ENCODE measurements at places on chromosomes 2 and 18.

DNA sequence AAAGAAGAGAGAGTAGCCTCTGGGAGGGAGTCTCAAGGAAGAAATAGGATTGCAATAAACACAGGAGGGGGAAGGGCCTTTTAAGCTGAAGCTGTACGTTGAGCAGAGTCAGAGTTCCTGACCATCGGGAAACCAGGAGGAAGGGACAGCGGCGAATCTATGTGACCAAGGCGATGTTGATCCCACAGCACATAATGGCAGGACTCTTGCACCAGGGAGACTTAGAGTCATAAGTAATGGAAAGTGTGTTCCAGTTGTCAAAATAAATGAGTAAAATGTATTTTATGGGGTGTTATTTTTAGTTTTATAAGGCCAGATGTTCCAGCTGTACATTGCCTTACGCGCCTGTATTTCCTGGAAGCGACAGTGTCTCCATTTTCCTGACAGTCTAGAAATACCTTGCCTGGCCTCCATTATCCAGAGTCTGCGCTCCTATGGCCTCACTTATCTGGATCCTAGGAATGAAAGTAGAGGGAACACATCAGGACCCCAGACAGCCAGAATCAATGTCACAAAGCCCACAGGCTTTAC, 152.8 kb upstream of the COPS8 start:
- DNase-seq: no peak

GRCh38 chr2:7180638-7181370, 263.6 kb downstream of the RNF144A start:
- no peak for DNase-seq

DNA sequence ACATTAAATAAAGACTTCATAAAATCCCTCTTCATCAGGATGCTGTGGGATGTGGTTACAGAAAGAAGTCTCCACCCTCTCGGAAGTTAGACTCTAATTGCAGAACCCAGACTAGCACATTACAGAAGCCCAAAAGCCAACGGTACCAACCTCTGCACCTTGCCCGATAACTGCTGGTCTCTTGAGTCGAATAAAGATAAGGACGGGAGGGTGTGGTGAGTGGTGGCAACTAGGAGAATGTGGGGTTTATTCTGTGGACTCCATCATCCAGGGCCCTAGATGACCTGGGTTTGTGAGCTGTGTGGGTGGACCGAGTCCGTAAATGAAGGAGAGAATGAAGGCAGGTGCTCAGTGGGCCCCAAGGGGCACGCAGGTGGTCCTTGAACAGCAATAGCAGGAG, 462.8 kb upstream of the ID2 start:
- DNase-seq: no peak

DNA sequence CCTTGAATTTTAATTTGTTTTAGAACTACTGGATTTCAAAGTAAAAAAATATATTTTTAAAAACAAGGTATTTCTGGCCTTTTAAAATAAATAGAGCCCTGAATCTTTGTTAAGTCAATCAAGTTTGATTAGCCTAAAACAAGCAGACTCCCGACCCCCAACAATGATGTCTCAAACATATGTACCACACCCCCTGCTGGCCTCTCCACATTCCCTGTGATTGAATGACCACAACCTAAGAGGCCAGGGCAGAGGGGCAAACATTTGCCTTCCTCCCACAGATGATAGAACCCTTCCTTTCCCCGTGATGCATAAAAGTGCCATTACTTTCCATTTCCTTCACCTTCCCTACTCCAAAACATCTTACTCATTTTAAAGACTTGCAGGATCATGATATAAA, 130.9 kb downstream of the STK39 start:
- no peak for DNase-seq

DNA sequence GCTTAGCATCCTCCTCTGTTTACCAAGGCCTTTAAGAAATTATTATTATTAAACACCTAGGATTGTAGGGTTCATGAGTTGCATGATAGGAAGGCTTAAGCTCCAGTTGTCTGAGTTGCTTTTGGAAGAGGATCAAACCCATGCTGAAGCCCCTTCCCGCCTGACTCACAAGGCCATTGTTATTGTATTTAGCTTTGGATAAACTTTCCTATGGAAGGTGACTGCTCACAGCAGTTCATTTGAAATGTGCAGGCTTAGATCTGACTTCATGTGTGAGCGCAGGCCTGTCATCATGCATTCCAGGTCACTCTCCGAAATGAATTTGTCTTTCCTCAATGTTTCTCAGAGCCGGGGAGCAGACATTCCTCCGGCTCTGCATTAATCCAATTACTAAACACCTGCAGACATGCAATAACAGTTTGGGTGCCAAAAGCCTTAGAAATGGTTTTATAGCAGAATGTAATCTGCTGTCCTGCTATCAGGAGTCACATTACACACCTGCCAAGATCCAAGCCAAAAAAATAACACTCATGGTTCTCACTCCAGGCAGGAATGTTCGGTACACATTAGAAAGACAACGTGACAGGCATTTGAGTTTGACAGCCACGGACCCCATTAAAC, 119.9 kb downstream of the OSR1 start:
- no peak for DNase-seq

GRCh38 chr18:41814651-41815050, 140.4 kb upstream of the PIK3C3 start:
- no peak for DNase-seq

- no peak for DNase-seq
Observed at GRCh38 chr2:42095923-42096408, 48.1 kb downstream of the PKDCC start.

DNA sequence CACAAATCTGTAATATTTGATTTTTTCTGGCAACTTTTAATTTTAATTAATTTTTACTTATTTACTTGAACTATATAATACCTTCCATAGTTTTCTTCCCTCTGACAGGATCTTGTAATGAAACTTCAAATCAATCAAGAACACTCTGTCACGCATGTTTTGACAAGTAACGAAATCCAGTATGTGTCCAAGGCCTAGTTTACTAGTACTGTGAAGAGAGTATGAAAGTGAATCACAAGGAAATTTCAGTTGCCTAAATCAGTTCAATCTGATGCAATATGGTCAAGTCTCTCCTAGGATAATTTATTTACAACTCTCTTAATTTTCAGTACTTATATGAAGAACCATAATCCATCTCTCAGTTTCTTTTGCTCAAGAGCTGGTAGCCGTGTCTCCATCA, 1344.6 kb upstream of the ZEB2 start:
- DNase-seq: no peak

All from hypothalamus (tissue), 51 donors.